Lower leg skin (tissue), 4 donors: ENCODE measurements at places on chromosomes 3 and 15.

DNA sequence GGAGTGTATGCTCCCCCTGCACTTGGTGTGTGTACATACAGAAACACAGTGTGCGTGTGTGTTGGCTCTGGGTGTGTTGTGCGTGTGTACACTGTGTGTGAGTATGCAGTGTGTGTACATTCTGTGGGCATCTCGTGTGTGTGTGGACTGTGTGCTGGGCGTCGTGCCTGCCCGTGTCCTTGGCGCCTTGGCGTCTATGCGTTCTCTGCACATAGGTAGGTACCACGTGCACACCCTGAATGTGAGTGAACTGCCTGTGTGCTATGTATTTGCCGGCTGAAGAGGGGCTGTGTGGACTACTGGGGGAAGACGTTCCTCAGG lies 481 bp upstream of the ECE2 start:
- DNase-seq: no peak

- peak; percentile 42 for DNase-seq
Observed at GRCh38 chr15:101474983-101475382, 14.5 kb downstream of the PCSK6 start.

GRCh38 chr3:177317247-177317646 lies 120.0 kb upstream of the TBL1XR1 start:
- no peak for DNase-seq

DNA sequence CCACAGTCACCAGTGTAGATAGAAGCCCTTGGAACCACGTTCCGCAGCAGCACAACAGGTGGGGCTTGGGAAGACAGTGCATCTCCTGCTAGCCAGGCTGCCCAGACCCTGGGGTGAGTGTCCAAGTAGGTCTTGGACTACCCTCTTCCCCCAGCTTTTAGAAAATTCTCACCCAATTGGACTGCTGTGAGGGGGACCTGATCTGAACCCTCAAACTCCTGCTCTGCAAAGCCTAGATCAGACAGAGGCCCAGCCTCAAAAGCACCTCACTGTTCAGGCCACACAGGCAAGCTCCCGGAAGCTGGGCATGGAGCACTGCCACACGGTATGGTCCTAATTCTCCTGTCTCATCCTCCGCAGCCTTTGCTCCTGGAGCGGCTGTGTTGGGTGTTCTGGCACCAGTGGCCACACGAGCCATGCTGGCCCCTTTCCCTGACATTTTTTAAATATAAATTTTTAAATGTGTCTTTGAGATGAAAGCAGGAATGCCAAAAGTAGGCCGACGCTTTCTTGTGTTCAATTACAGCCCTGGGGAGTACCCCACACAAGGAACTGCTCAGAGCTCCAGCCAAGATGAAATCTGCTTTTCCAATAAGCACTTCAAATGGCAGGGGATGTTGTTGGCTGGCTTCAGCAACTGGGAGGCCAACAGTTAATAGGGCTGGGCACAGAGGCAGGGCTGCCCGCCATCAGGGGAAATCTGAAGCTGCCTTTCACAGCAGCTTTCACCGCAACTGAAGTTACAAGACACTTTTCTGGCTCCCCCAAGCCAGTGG lies 40.9 kb downstream of the CPN2 start:
- peak; percentile 79 for DNase-seq

- DNase-seq: no peak
Observed at GRCh38 chr15:58361273-58361759, 70.5 kb upstream of the LIPC start.

GRCh38 chr3:71585887-71586809 lies 2.6 kb upstream of the FOXP1 start:
- no peak for DNase-seq
